Epithelial cell of proximal tubule (primary cell): ENCODE measurements at places on chromosomes 2 and 18. TPM values are rescaled to one million over a fixed set of nuclear protein-coding genes. Genes with fewer than 3 reads are reported as not detected.

- no peak for DNase-seq
These were observed 57.0 kb downstream of the BCL11A start for GRCh38 chr2:60496475-60496874.

DNA sequence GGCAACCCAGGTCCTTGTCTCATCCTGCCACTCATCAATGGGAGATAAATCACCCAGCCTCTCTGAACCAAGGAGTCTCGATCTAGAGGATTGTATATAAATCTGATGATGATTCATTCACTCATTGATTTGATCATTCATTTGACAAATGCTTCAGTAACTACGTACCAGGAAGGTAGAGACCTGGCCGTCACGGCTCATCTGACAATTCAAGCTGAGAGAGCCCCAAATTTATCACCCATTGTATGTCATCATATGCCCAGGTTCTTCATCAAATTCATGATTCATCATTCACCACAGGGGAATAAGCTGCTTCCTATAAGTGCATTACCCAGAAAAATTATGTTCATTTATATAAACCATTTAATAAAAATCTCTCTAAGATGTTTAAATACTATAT lies 116.9 kb downstream of the FAM161A start:
- DNase-seq: no peak

- no peak for DNase-seq
These were observed 104.4 kb downstream of the RGPD3 start for GRCh38 chr2:106363791-106364190.

DNA sequence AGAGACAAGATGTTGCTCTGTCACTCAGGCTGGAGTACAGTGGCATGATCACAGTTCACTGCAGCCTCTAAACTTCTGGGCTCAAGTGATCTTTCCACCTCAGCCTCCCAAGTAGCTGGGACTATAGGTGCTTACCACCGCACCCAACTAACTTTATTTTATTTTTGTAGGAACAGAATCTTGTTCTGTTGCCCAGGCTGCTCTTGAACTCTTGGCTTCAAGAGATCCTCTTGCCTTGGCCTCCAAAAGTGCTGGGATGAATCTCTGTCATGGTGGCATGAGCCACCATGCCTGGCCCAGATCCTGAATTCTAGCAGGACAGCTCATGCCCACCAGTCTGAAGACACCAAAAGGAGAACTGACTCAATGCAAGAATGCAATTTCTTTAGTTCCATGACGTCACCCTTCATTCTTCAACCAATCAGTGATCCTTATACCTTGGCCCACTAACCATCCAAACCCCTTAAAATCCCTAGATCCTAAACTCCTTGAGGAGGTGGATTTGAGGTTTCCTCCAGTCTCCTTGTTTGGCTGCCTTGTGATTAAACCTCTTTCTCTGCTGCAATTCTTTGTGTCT lies 25.6 kb upstream of the CXXC1 start:
- DNase-seq: no peak

The IL1RN gene
- total RNA-seq: 0.29 and 1.1 TPM in 2 replicates

DNA sequence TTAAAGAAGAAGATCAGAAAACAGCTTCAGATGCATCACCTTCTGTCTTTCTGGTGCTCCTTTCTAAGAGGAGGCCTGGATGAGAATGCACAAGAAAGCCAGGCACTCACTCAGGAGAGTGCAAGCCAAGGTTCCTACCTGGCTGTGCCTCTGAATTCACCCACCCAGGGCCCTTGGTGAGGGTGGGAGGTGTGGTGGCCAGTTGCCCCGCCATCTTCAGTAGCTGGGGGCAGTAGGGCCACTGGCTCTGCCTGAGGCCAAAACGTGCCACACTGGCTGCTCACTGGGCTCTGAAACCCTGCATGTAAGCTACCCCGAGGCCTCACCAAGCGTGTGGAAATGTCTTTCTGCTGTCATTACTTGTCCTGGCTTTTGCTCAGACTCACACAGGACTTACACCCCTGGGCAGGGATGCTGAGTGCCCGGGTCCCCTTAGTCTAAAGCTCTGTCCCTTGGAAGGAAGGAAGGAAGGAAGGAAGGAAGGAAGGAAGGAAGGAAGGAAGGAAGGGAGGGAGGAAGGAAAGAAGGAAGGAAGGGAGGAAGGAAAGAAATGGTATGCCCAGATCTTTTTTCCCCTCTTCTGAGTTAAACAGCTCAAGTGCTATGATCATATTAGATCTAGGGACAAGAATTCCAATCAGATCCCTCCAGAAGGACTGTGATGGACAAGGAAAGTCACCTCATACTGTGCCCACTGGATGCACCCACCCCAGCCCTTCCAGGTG lies 8.5 kb upstream of the LBH start:
- DNase-seq: no peak

DNA sequence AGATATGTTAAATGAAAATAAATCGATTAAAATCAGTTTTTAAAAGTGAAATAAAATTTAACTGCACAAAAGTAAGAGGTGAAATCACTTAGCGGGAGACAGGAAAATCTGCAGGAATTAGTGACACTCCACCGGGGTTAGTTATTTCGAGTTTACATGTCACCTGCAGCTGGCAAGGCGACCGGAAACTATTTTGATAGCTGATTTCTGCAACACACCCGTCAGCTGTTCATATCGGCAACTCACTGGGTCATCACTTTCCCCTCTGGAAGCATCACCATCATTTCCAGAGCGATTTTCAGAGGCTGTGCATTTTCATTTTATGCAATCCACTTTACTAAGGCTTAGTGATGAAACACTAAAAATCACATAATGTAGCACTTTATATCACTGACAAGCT lies 52.9 kb downstream of the PXDN start:
- no peak for DNase-seq

DNA sequence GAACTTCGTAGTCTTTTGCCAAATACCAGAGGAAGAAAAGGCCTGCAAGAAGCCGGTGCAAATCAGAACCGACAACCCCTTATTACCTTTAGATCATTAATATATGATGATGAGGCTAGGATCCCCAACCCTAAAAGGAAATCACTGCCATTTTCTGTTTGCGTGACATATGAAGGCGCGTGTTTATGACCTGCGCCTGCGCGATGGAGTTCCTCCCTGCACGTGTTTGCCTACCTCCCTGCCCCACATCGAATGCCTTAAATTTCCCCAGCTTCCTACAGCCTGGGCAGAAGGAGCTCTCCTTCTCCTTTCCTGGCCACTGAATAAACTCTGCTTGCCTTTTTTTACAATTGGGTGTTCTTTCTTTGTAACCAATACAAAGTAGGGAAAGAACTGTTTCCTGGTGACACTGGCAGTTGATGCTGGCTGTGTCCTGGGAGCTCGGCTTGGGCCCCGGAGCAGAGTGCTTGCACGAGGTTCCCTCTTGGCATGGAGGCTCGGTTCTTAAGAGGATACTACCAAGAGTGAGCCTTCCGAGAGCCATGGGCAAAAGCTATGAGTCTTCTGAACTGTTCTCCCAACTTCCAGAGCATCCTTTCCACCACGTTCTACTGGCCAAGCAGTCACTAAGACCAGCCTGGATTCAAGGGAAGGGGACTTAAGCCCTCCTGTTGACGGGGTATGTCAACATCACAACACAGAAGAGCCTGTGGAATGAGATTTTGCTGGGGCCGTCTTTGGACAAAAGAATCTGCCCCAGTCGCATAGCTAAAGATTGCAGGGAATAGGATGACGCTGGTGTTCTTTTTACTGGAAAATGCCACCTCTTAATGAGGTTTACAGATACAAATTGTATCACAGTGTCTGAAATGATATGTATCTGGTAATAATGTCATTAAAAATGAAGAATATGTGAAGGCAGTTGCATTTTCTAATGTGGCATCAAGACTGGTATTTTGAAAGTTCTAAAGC lies 179.8 kb downstream of the SH3BP4 start:
- no peak for DNase-seq

- no peak for DNase-seq
These were observed 41.4 kb upstream of the EPG5 start for GRCh38 chr18:46008531-46008930.

DNA sequence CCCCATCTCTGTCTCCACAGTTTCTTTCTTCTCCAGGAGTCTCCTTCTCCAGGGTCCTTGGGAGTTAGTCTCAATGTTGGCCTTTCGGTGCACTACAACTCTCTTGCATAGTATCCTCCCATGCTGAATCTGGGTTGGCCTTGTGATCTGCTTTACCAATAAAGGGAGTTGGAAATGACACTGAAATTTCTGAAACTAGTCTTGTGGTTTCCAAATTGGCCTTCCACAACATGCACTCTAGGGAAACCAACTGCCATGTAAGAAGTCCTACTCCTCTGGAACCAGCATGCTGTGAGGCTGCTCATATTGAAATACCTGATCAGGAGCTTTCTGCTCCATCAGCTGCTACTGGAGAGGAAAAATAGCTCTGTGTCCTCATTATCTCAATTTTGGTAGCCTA lies 9.9 kb upstream of the ABHD3 start:
- no peak for DNase-seq

GRCh38 chr18:8412117-8412516 lies 197.1 kb upstream of the RAB12 start:
- no peak for DNase-seq

DNA sequence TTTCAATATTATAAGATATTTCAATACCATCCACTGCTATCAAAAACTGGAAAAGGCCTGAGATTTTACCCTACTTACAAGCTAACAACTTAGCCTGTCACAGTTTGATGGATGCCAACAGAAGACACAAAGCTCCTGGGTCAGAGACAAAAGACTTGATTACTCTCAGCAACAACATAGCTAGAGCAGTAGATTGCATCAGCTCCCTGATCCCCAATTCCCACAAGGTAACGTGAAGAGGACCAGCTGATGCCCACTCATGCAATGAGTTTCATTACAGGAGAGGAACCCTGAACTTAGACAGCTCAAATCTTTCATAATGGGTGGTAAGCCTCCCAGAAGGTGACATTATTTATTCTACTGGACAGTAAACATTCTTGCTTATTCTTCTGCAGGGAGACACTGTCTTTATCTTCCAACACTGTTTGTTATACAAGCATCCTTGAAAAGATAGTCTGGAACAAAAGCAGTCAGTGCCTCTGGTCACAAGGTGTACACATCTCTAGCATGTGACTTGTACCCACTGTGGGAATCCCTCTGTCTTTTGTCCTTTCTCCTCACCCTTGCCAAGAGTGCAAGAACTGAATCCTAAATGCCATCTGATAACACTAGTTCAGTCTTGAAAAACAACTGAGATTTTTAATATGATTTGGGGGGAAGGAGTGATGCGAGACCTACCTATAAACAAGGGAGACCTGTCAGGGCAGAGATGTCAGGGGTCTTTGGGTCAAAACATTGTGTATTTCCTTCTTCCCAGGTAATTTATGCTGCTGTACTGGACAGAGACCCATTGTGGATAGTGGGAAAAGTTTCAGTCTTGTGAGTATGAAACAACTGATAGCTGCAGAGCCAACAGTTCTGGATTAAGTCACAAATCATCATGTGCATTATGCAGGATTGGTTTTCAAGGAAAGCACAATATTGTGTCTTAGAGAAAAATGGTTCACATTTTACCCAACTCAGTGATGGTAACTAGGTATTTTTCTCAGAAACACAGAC lies 102.4 kb downstream of the AOX1 start:
- DNase-seq: no peak

- DNase-seq: no peak
These were observed at the start of gene DNMT3A for GRCh38 chr2:25341753-25342371. TSS of gene DNMT3A (minus strand) at chr2:25341925. CDS start at chr2:25313984, 27,941 bp downstream.

The SKOR2 gene
- total RNA-seq: not detected in 2 replicates

The MAL gene
- 28.5 and 63.8 TPM in 2 replicates for total RNA-seq

DNA sequence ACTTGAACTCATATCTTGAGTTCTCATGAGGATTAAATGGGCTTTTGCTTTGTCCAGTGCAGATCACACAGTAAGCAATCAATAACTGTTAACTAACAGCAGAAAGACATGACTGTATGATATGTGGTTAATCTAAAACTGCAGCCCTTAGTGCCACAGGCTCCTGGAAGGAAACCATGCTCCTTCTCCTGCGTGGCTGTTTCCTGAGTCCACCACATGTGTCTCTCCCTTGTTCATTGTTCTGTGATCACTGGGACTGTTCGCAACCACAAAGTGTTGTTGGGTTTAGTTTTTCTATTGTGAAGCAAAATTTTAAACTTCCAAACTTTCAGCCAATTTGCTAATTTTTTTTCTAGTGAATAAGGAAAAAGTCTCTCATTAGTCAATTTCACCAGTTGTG lies 130.9 kb upstream of the PTPRM start:
- no peak for DNase-seq

The ITPRIPL1 gene
- total RNA-seq: 7.7 and 10.3 TPM in 2 replicates

GRCh38 chr2:168172071-168172470 lies 75.3 kb downstream of the STK39 start:
- no peak for DNase-seq

DNA sequence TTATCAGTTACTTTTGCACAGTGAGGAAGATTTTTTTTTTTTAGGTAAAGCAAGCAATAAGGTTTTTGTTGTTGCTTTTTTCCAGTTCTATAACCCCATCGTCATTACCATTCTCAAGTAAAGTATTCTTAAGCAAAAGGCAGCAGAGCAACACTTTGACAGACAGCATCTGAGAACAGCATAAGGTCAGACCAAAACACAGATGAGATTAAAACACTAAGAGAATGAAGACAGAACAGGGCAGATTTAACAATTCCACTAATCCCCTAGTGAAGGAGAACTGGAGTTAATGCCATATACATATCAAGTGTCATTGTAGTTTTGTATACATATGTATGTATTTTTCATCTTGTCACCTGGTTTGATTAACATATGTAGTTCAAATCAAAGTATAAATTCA lies 290.2 kb downstream of the METTL4 start:
- DNase-seq: no peak

The KCNS3 gene
- 16.2 and 26.9 TPM in 2 replicates for total RNA-seq

The TBR1 gene
- total RNA-seq: not detected in 2 replicates

The CLEC4F gene
- total RNA-seq: not detected in 2 replicates

GRCh38 chr2:221836095-221836494 lies 264.0 kb upstream of the EPHA4 start:
- DNase-seq: no peak
